Renal cortical epithelial cell (primary cell): ENCODE measurements at places on chromosomes 2 and 18. TPM values are rescaled to one million over a fixed set of nuclear protein-coding genes. Genes with fewer than 3 reads are reported as not detected.

- peak; percentile 65 for DNase-seq
These were observed 17.1 kb upstream of the OSBPL6 start for GRCh38 chr2:178177066-178177679.

COBLL1 gene
- total RNA-seq, result 11.6 and 117 TPM in 2 replicates

DNA sequence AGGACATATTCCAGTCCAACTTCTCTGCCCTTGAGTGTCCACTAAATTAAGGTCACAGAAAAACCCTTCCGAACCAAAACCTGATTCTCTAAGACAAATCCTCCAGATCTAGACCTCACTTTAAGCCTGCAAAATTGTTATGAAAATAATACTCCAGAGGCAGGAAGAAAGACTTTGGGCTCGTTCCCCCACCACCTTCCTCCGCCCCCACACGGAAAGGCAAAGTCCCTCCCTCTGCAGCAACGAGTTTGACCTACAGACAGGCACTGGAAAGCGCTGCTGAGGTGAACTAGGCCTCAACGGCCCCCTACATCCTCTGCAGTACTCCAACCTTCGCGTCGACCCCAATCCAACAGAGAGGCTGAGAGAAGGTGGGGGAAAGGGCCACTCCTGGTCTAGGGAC is 808 bp downstream of the ATP5MC3 start:
- peak; percentile 36 for DNase-seq

- no peak for DNase-seq
These were observed 29.4 kb upstream of the WDR75 start for GRCh38 chr2:189411860-189412259.

CDH7 gene
- not detected in 2 replicates for total RNA-seq

- DNase-seq, result peak; percentile 97
These were observed 2.3 kb downstream of the PPM1B start for GRCh38 chr2:44171018-44171417.

GRCh38 chr2:25279091-25279651 is 62.6 kb downstream of the DNMT3A start:
- peak; percentile 25 for DNase-seq

DNA sequence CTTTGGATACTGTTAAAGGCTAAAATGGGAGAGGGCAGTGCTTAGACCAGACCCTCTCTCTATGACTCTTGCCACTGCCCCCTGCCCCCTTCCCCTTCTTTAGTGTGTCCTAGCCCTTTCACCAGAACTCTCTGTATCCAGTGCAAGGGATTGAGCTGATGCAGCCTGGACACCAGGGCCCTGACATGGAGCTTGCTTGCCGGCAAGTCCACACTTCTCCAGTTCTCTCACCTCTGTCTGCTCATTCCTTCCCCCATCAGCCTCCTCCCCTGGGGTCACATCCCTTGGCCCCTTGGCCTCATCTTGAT is 1.5 kb upstream of the WNT6 start:
- DNase-seq, result no peak

MSGN1 gene
- not detected in 2 replicates for total RNA-seq

DNA sequence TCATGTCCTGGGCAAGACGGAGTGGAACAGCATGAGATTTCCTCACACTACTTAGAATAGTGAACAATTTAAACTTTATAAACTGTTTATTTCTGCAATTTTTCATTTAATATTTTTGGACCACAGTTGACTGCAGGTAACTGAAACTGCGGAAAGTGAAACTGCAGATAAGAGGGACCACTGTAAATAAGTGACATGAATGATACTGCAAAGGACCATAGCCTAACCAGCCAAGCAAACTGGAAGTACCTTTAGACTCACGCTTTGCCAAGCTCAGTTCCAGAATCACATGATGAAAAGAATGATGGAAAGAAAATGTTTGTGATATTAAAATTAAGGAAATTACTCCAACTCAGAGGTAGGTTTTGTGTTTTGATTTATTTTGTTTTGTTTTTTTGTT is 94.6 kb upstream of the ITGA4 start:
- DNase-seq, result no peak

DNA sequence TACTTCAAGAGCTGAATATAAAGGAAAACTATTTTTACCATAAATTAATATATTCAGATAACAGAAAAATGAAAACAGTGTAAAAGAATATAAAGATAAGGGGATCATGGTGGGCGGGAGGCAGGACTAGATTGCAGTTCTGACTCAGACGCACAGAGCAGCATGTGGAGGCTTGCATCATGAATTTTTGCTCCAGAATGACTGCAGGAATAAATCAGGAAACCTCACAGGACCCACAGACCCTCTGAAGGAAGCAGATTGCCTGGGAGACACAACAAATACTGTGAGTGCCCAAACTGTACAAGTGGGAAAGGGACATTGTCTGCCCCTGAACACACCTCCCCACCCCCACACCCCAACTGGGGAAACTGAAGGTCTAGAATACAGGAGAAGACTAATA is 19.2 kb upstream of the SIGLEC15 start:
- DNase-seq, result peak; percentile 36

DNA sequence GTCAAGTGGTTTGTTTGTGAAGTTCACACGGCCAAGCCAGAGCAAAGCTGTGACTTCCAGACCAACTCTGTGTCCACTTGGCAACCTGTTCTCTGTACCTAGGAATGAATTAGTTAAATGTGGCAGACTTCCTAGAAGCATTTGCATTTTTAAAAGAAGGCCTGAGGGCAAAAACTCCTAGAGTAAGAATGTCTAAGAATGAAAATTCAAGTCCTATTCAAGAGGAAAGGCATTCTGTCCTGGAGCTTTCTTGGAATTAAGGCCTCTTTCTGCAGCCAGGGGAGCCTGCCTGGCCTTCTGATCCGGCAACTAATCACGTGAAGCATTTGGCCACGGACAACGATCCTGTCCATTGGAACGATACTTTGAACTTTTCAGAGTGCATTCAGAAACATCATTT is 155.0 kb downstream of the SETBP1 start:
- peak; percentile 91 for DNase-seq

REG3G gene
- total RNA-seq, result not detected in 2 replicates

DNA sequence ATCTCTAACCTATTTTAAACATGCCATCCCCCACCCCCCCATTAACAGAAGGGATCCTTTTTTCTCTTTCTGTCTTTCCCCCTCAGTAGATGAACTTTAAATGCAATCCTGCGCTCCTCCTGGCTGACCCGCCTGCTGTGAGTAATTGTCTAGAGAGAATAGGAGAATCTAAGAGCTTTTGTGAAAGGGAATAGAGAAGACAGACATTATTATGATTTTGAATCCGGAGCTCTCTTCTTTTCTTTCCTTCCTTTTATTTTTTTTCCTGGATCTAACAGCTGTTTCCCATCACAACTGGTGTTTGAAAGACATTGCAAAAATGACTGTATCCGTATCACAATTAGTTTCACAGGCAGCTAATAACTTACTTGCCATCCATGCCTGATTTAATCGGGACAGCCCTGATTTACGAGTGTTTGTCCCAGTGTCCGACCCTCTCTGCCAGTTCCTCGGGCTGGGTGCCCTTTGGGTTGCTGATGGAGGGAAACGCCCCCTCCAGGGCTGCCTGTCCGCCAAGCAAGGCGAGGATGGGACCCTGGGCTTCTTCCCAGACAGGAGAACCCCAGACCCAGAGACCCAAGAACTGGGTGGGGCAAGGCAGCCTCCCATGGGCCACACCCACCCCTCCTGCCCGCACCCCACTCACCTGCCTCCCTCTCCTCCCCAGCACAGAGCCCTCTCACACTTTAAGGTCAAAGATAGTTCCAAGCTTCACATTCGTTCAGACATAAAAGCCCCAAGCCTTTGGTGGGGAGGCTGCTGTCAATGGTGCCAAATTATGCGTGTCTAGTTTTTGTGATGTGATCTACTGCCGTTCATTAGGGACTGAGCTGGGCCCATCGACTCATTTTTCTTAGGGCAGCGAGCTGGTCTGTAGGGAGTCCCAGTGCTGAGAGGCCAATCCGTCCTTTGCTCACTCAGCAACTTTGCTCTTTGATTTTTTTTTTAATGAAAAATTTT is 231.7 kb downstream of the ZNF516 start:
- DNase-seq, result no peak

NFATC1 gene
- total RNA-seq, result 0.52 and 1.1 TPM in 2 replicates

DNA sequence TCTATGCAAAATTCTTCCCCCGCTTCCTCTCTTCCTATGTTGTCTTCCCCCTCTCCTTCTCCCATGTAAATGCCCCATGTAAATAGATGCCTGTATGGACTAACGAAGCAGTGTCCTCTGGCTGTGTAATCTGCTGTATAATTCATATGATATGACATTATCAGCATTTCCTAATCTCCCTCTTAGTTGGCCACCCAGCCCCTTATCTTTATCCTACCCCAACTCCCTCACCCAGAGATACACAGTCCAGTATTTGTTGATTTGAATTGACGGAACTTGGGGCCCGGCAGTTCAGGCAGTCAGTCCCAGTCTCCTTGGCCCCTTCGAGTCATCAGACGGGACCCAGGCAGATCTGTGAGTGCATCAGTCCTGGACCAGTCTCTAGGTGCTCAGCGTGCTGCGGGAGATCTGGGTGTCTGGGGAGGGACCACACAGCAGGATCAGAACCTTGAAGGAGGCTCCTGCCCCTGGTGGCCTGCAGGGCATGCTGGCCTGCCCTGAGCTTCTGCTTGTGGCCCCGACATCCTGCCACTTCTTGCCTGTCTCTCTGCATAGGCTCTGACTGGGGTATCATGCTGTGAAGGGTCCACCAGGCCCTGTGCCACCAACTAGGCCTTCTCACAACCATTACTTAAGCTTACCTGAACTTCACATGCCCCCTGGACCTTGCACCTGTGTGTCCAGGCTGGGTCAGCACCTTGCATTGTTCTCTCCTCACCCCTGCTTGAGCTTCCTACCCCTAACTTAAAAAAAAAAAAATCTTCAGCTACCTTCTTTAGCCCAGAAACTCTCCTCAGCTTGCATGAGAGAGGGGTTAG is 88.1 kb upstream of the ATL2 start:
- DNase-seq, result no peak

GPR55 gene
- not detected in 2 replicates for total RNA-seq

NAT8 gene
- total RNA-seq, result 0.69 and 14.4 TPM in 2 replicates
